ENCODE measurements at places on chromosomes 3 and 15.

DNA sequence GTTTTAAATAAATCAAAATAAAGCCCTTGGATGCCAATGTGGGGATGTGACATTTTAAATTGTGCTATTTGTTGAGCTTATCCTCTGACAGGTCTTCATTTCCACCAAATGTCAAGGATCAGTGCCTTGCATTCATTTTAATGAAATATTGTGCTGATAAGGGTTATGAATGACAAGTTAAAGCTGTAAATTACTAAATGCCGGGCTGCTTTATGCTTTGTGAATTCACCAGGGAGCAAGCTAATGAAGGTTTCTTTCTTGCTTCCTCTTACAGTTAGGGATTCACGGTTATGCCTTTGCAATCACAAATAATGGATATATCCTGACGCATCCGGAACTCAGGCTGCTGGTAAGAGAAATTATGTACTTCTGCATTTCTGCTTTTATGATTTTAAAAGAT, 81.7 kb downstream of the LRTM1 start:
- DNase-seq: no peak

DNA sequence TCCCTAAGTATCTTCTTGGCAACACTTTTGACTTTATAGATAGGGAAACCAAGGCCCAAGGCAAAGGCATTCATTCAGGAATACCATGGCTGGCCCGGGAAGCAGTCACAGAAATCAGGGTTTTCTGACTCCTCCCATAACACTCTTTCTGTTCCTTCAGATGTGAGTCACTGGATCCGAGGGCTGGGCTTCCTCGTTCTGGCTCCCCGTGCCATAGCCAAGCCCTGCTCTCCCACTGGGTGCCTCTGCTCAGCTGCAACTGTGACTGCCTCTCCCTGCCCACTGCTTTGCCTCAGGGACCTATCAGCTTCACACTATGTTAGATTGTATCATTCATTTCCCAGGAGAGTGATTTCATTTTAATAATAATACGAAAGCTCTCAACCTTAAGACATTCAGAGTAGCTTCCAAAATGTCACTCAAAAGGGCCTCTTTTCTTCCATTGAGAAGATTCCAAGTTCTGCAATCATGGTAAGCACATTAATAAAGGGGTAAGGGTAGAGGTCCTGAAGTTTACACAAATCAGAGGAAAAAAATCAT, 50.2 kb downstream of the GABRB3 start:
- DNase-seq: no peak

GRCh38 chr3:52050571-52050970, 5.8 kb downstream of the DUSP7 start:
- no peak for DNase-seq

DNA sequence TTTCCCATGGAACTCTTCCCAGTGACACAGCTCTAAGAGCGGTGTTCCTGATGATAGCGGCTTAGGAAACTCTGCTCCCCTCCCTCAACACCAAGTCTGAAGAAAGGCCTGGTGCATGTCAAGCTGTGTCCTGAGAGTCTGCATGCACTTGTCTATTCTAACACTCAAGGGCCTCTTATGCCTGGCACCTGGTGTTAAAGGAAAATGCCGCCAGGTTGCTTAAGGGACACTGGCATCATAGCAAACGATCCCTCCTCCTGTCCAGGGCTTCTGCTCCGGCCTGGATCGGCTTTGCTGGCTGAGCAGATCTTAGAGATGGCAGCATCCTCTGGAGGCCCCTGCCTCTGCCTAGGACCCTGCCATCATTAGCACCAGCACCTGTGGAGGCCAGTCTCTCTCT, 121.7 kb downstream of the MEGF11 start:
- no peak for DNase-seq

DNA sequence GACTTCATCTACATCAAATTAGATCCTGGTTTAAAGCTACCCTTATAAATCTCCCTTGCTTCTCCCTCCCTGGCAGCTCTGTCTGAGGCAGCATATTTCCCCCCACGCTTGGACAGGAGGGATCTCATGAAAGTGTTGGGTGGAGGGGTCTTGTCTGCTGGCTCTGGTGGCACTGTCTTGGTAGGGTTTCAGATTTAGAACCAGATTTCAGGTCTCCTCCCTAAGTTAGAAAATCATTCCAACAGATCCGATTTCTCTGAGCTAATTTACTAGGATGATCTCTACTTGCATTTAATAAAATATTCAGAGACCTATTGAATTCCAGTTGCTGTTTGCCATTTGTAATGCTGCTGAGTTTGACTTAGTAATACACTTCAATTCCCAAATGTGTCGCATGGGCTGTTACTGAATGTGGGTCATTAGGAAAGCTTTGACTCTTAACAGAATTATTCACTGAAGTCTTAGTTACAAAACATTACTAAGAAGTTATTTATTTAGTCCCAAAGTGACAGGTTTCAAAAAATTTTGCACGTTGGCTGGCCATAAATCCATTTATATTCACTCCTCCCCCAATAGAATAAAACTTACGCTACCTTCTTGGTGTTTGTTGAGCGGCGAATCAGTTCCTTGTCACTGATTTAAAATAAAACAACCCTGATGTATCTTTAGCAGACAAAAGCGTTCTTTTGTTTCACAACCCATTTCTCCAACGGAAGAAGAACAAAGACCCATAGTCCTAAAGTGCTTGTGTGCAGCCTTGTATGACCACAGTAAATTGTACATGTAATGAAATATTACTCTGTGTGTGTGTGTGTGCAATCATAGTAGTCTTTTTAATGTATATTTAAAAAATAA, 84.5 kb downstream of the TRAK1 start:
- no peak for DNase-seq

DNA sequence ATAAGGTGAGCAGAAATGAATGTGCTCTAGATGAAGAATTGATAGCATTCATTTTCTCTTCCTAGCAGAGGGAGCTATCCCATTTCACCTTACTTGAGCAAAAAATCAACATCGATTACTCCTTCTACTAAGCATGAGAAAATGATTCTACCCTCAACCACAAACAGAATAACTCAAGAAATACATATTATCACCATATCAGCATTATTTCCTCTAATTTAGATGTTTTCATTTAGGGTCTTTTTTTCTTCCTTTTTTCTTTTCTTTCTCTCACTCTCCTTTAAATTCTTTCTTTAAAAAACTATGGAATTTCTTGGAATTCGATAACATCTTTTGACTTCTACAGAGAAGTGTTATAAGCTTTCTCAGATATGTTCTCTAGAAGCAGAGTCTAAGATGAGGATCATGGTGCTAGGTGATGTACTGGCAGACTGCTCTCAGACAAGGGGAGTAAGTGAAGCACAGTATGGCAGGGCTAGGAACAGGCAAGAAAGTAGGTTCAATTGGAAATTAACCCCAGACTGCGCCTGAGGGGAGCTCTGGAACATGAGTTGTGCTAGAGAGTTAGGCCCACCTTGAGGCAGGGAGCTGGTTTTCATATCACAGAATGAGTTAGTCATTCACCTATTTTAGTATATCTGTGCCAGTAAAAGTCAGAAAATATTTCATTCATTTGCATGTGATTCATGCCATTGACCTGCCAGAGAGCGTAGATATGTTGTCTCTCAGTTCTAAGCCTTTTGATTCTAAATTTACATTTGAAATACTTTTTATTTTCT, 279.2 kb upstream of the KCNH8 start:
- no peak for DNase-seq

DNA sequence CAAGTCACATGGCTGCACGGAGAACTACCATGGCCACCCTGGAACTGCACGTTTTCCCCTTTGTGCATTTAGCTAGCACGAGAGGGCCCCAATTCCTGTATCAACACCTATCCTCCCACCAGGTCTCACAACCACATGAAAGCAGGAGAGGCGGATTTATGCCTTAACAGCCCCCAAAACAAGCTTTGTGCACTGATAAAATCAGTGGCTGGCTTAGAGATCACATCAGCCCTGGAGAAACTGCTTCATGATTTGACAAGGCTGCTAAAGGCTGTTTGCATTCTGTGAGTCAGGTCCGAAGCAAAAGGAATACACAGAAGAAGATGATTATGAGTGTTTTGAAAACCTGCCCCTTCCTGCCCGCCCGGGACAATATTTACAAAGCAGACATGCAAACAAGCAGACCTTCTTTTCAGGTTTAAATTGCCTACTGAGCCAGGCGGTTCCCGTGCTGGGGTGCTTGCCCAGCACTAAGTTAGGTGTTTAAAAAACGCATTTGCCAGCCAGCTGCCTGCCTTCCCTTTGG, 25.9 kb downstream of the CEMIP start:
- DNase-seq: no peak

DNA sequence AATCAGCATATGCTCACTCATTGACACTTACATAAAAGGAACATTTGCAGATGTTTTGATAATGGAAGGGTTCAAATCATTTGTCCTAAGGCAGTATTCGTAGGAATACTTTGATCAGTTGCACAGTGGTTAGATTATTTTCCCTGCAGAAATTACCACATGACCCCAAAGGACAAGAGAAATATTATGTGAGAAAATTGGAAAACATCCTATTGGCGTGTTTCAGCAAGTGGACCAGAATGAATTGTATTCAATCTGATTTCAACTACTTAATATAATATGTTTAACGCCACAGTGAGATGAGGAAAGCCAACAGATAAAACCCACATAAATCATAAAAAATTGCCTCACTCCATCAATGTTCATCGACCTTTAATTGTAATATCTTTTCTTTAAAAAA, 195.0 kb upstream of the MDFIC2 start:
- DNase-seq: no peak

- no peak for DNase-seq
Observed at GRCh38 chr3:73874606-73875369, 250.0 kb upstream of the PDZRN3 start.

DNA sequence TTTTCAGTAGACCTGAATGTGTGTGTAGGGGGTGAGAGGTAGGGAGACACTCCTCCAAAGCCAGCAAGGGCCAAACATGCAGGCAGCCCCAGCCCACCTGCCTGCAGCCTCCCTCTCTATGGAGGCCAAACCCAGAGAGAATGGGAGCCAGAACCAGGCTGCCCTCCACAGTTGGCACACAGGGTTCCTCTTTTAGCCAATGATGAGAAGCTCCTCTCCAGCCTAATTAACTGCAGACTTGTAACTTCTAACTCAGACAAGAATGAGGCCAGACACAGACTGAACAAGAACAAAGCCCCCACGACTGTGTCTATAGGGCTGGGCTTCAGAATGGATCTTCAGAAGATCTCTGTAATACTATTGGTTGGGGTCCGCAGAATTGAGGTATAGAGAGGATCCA, 12.3 kb upstream of the TLE3 start:
- no peak for DNase-seq

Data from activated T-cell treated with anti-CD3 and anti-CD28 coated beads for 1 hour (primary cell).